ENCODE measurements at places on chromosomes 12 and 14.

GRCh38 chr14:89576960-89577359 is 159.9 kb upstream of the FOXN3 start:
- H3K27me3 ChIP-seq, result no peaks in the 10 kb centered on the region
- H3K4me1 ChIP-seq, result no peaks in the 10 kb centered on the region
- H3K27ac ChIP-seq, result no peak overlapping the region
- peaks cover 18% of the 10 kb centered on the region for H3K36me3 ChIP-seq

DNA sequence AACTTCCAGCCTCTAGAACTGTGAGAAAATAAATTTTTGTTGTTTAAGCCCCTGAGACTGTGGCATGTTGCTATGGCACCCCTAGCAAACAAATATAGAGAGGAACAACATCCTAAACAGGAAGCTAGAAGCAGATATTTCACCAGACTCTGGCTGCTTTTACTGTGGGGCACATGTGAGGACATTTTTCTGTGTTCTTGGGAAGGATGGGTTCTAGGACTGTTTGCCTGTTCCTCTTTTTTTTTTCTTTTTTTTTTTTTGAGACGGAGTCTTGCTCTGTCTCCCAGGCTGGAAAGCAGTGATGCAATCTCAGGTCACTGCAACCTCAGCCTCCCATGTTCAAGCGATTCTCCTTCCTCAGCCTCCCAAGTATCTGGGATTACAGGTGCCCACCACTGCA is 4.2 kb upstream of the HRK start:
- H3K4me1 ChIP-seq, result peaks cover 3% of the 10 kb centered on the region
- peaks cover 40% of the 10 kb centered on the region for H3K27me3 ChIP-seq
- H3K27ac ChIP-seq, result no peak overlapping the region
- no peaks in the 10 kb centered on the region for H3K36me3 ChIP-seq
- DNase-seq, result no peak
- H3K4me3 ChIP-seq, result no peak overlapping the region

DNA sequence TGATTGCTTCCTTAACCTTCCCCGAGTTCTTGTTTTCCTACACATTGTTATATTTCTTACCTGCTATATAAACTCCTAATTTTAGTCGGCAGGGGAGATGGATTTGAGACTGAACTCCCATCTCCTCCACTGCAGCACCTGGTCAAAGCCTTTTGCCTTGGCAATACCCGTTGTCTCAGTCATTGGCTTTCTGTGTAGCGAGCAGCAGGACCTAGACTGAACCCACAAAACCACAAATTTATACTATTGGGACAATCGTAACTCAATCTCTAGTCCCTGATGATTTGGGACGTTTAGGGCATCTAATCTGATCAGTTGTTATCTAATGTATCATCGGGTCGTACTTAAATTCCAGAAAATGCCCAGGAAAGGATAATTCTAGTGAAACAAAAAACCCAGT is 37.8 kb upstream of the BAZ1A start:
- no peaks in the 10 kb centered on the region for H3K4me1 ChIP-seq
- H3K27ac ChIP-seq, result no peak overlapping the region
- no peak for DNase-seq
- peaks cover 2% of the 10 kb centered on the region for H3K36me3 ChIP-seq
- no peaks in the 10 kb centered on the region for H3K27me3 ChIP-seq
- H3K4me3 ChIP-seq, result no peak overlapping the region

DNA sequence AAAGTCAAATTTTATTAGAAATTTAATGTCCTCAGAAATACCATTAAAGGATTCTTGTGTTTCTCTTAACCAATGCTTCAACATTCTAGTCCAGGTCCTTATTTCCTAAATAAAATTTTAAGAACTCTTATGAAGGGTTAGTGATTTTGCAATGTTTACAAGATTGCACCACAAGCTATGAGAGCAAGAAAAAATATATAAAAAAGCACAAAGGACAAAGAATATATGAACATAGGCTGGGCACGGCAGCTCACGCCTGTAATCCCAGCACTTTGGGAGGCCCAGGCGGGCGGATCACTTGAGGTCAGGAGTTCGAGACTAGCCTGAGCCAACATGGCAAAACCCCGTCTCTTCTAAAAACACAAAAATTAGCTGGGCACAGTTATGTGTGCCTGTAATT is 7.7 kb downstream of the RACGAP1 start:
- no peaks in the 10 kb centered on the region for H3K4me1 ChIP-seq
- H3K4me3 ChIP-seq, result no peak overlapping the region
- H3K36me3 ChIP-seq, result peaks cover 3% of the 10 kb centered on the region
- H3K27me3 ChIP-seq, result no peaks in the 10 kb centered on the region
- no peak overlapping the region for H3K27ac ChIP-seq

DNA sequence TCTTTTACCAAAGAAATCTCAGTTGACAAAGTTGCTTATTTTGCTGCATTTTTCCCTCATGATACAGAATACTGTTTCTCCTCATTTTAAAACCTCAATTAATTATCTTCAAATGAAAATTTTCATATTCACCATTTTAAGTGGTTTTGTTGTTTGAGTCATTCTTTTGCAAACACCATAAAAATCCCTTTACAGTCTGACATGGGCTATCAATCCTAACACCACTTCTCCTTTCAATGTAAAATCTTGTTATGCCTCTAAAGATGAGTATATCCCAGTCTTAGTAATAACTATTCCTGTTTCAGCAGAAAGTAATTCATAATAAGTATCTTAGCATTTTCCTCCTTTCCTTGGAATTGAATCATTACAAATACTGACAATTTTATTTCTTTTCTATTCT is 192.2 kb downstream of the SYT1 start:
- H3K4me3 ChIP-seq, result no peak overlapping the region
- H3K27ac ChIP-seq, result no peak overlapping the region
- no peaks in the 10 kb centered on the region for H3K27me3 ChIP-seq
- H3K4me1 ChIP-seq, result no peaks in the 10 kb centered on the region
- DNase-seq, result no peak

- no peak for DNase-seq
- H3K36me3 ChIP-seq, result no peaks in the 10 kb centered on the region
- no peak overlapping the region for H3K27ac ChIP-seq
- H3K4me3 ChIP-seq, result no peak overlapping the region
- no peaks in the 10 kb centered on the region for H3K4me1 ChIP-seq
Observed at GRCh38 chr14:41303506-41303905, 303.2 kb upstream of the LRFN5 start.

GRCh38 chr12:94636462-94637085 is 13.8 kb downstream of the TMCC3 start:
- H3K27me3 ChIP-seq, result no peaks in the 10 kb centered on the region
- no peak overlapping the region for H3K4me3 ChIP-seq
- H3K27ac ChIP-seq, result no peak overlapping the region
- DNase-seq, result no peak
- no peaks in the 10 kb centered on the region for H3K36me3 ChIP-seq
- H3K4me1 ChIP-seq, result peaks cover 3% of the 10 kb centered on the region

DNA sequence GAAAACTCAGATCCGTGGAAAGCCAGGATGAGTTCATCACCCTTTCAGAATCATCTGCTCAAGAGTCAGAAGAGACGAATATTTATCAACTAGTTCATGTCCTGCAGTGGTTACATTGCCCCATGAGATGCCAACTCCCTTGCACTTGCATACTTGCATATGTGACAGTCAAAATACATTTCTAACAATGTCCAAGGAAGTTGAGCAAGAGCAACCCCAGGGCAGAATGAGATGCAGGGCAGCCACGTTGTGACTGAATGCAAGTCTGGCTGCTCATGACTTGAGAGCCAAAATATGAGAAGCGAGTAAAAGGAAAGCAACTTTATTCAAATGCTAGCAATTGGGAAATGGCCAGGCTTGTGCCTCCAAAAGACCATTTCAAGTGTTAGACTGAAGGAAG is 23.6 kb upstream of the UTP20 start:
- peaks cover 2% of the 10 kb centered on the region for H3K27me3 ChIP-seq
- no peak for DNase-seq
- H3K27ac ChIP-seq, result no peak overlapping the region
- no peaks in the 10 kb centered on the region for H3K36me3 ChIP-seq

- H3K4me3 ChIP-seq, result no peak overlapping the region
- DNase-seq, result no peak
- no peaks in the 10 kb centered on the region for H3K36me3 ChIP-seq
- no peaks in the 10 kb centered on the region for H3K27me3 ChIP-seq
- no peaks in the 10 kb centered on the region for H3K4me1 ChIP-seq
Observed at GRCh38 chr14:95915330-95915729, 38.7 kb downstream of the TUNAR start.

DNA sequence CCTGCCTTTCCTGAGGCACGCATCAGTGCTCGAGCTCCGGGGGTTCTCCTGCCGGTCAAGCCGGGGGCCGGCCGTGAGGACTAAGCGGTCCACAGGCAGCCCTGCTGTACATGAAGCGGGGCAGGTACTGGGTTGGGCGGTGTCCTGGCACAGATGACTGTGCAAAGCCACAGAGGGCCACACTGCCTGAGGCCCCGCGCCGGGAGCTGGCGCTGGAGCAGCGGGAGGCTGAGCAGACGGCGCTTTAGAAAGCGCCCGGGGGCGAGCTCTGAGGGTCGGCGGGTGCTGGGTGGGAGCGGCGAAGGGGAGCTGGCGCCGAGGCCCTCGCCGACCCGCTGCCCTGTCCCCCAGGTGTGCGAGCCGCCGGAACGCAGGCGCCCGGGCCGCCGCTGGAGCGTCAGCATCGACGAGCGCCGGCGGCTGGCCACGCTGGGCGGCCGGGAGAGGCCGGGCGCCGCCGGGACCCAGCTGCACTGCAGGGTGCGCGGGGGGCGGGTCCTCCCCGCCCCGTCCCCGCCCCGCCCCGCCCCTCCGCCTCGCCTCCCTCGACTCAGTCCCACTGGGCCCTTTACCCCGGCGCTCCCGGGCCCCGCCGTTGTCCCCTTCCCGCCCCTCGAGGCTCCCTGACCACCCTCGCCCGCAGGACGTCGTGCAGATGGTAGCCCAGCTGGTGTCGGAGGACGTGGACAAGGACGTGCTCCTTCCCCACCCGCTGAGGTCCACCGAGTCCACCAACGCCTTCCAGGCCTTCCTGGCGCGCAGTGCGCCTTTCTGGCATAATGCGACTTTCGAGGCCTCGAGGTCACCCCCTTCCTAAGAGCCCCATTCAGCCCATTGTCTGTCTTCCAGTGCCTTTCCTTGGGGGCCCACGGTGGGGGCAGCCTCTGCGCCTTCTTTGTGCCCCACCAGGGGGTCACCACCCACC is 8.3 kb upstream of the MTA1 start:
- peaks cover 52% of the 10 kb centered on the region for H3K27me3 ChIP-seq
- peaks cover 27% of the 10 kb centered on the region for H3K4me1 ChIP-seq
- H3K36me3 ChIP-seq, result no peaks in the 10 kb centered on the region

- DNase-seq, result no peak
- H3K36me3 ChIP-seq, result no peaks in the 10 kb centered on the region
- no peak overlapping the region for H3K27ac ChIP-seq
- no peak overlapping the region for H3K4me3 ChIP-seq
Observed at GRCh38 chr14:95784137-95784536, 70.2 kb upstream of the TCL1A start.

GRCh38 chr14:50808053-50808452 is 22.9 kb downstream of the NIN start:
- H3K27me3 ChIP-seq, result no peaks in the 10 kb centered on the region
- peaks cover 14% of the 10 kb centered on the region for H3K4me1 ChIP-seq
- DNase-seq, result no peak
- H3K4me3 ChIP-seq, result no peak overlapping the region
- no peak overlapping the region for H3K27ac ChIP-seq

DNA sequence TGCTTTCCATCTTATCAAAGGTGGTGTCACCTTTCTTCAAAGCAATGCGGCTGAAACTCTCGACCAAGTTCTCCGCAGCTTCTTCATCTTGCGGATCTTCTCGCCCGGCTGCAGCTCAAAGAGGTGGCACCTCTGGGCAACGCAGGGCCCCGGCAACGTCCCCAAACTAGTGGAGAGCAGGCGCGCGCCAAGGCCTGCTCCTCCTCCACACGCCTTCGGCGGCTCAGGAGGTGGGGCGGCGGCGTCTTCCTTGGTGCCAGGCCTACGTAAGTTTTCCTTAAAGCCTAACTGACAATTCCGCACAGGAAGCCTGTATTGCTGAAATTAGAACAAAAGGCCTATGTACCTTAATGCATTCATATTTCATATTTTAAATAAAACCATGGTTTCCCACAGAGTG is 112.0 kb downstream of the TMX1 start:
- no peak overlapping the region for H3K27ac ChIP-seq
- H3K4me1 ChIP-seq, result no peaks in the 10 kb centered on the region
- no peaks in the 10 kb centered on the region for H3K36me3 ChIP-seq
- no peak for DNase-seq
- H3K4me3 ChIP-seq, result no peak overlapping the region

DNA sequence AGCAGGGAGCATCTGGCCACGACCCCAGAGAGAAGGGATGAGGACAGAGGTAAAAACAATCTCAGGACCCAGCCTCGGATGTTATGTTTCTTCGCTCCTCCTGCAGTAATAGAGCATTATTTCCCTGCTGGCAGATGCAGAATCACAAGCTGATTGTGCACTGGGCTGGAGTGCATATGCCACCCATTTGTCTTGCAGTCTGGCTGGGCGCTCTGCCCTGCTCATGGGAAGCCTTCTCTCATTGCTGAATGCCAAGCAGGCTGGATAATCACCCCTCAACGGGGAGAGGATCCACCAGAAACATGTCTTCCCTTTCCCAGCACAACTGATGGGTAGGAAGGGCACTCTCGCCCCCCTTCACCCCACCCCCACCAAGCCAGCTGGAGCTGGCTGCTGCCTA is 8.5 kb upstream of the VASH1 start:
- H3K27me3 ChIP-seq, result peaks cover 11% of the 10 kb centered on the region
- no peak overlapping the region for H3K4me3 ChIP-seq
- no peaks in the 10 kb centered on the region for H3K4me1 ChIP-seq
- H3K36me3 ChIP-seq, result no peaks in the 10 kb centered on the region
- H3K27ac ChIP-seq, result no peak overlapping the region

All from T-cell (primary cell).